Sciatic nerve (tissue), 2 donors: ENCODE measurements at places on chromosomes 5 and 9. TPM values are rescaled to one million over a fixed set of nuclear protein-coding genes. Genes with fewer than 3 reads are reported as not detected.
A peak's percentile ranks its signal among the peaks of the same experiment; 100 is the strongest.

DNA sequence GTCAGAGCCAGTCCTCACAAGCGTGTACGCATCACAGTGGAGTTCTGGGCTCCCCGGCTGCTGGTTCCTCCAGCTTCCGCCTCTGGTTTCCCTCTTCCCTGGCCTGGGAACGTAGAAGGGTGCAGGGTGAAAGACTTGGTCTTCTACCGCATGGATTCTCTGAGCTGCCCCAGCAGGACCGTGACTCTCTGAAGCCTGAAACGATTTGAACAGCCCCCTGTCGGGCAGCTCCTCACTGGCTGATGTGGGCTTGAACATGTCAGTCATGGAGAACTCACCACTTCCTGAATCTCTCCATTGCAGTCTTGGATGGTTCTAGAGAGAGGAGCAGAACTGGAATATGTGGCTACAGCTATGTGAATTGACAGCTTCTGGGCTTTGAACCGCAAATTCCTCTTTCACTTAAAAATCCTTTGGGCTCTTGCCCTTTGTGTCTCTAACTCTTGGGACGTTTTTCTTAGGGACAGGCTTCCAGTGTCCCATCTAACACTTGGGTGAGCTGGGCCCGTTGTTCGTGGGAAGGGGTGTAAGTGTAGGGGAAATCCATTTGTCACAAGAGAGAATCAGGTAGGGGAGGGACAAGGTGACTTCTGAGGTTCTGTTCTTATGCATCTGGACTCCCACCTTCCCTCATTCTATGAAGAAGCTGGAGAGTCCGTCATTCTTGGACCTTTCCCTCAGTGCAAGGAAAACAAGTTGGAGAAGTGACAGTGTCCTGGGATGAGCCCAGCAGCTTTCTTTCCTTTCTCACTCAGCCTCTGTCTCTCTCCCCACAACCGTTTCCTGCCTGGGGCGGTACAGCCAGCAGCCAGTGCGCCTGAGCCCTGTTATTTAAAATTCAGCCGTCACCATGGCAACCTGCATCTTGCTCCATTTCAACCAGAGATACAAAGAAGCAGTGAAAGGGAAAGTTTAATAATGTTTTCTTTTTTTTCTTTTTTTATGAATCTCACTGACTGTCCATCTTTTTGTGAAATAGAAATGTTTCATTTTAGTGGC lies 84.7 kb downstream of the PTTG1 start:
- DNase-seq, result no peak

- DNase-seq, result no peak
These were observed 470.0 kb downstream of the PRDM9 start for GRCh38 chr5:23977365-23977764.

DNA sequence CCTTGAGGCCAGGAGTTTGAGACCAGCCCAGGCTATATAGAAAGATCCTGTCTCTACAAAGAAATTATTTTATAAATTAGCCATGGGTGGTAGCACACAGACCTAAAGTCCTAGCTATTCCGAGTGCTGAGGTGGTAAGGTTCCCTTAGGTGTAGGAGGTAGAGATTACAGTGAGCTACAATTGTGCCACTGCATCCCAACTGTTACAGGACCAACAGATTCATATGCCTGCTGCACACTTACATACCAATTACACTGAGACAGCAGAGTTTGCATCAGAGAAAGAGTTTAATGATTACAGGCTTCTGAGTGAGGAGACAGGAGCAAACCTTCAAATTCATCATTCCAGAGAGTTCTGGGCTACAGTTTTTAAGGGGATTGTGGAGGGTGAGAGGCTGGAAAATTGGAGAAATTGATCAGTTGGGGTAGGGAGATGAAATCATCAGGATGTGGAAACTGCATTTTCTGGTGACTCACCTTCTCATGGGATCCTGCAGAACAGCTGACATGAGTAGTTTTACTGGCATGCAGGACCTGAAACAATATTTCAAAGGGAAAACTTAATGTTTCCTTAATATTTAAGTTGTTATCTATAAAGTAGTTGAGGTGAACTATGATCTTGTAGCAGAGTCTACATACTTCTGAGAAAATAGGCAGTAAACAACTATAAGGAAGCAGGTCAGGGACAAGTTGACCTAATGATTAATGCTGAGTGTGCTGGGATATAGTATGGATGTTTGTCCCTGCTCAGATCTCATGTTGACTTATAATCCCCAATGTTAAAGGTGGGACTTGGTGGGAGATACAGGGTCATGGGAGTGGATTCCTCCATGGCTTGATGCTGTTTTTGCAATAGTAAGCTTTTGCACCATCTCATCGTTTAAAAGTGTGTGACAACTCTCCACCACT lies 54.7 kb downstream of the ANXA2R start:
- no peak for DNase-seq

DNA sequence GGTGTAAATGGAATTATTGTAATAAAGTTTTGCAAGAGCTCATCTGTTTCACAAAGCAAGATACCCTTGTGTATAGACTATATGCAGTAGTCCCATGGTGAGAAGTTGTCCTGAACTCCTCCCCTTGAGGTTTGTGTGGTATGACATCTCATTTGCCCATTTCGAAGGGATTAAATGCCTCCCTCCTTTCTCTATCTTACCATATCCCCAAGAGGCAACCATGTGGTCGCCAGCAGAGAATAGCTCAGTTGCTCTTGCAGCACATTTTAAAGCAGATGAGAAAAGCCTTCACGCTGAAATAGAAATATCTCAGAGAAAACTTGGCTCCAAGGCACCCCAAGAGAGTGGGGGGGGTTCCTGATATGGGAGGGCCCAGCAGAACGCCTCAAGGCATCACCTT lies 4.6 kb downstream of the SEMA6A start:
- no peak for DNase-seq

DNA sequence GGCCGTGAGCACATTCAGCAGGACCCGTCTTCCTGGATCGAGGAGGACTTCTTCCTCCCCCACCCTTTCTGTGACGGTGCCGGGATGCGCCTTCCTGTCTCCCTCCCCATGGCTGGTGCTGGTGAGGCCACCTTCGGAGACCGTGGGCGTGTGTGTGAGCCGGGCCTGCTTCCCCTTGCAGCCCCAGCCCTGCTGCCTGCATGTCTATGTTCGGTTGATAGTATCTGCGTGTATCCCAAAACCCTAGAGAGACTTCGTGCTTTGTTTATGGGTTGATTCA lies 12.8 kb downstream of the CEP72 start:
- no peak for DNase-seq

DNA sequence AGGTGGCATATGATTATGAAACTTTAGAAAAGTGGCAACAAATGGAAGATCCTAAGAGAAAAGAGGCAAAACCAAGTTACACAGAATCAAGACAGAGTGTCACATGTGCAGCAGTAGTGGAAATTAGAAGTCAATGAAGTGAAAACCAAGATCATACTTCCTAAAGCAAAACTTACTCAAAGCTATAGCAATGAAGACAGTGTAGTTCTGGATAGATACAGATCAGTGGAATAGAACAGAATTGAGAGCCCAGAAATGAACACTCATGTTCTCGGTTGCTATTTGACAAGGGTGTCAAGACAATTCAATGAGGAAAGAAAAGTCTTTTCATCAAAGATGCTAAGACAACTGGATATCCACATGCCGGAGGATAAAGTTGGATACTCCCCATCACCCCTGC lies 43.5 kb downstream of the NAA35 start:
- no peak for DNase-seq

DNA sequence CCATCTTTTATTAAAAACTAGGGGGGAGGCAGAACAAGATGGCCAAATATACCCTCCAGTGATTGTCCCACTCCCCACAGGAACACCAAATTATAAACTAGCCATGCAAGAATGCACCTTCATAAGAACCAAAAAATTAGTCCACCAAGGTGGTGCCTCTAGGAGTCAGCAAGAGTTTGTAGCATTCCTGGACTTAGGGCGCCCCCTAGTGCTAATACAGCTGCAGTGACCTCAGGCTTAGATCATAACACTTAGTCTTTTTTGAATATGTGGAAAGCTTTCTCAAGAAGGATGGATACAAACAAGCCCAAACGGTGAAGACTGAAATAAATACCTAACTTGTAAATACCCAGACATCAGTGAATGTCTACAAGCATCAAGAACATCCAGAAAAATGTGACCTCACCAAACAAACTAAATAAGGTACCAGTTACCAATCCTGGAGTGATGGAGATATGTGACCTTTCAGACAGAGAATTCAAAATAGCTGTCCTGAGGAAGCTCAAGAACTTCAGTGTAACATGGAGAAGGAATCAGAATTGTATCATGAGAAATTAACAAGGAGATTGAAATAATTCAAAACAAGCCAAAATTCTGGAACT lies 19.3 kb downstream of the PPIP5K2 start:
- DNase-seq, result peak; percentile 82

DRD1 gene
- 0.89 TPM for total RNA-seq

OR1J2 gene
- not detected for total RNA-seq

ZNF608 gene
- total RNA-seq, result 32.9 TPM

INSL4 gene
- total RNA-seq, result not detected

BNC2 gene
- total RNA-seq, result 196 TPM

CD274 gene
- 4.7 TPM for total RNA-seq
